Fibroblast of skin of left quadriceps (primary cell): ENCODE measurements at places on chromosomes 5 and 9.
A peak's percentile ranks its signal among the peaks of the same experiment; 100 is the strongest.

- DNase-seq: no peak
Observed at GRCh38 chr5:123448017-123448617, 24.9 kb upstream of the CEP120 start.

DNA sequence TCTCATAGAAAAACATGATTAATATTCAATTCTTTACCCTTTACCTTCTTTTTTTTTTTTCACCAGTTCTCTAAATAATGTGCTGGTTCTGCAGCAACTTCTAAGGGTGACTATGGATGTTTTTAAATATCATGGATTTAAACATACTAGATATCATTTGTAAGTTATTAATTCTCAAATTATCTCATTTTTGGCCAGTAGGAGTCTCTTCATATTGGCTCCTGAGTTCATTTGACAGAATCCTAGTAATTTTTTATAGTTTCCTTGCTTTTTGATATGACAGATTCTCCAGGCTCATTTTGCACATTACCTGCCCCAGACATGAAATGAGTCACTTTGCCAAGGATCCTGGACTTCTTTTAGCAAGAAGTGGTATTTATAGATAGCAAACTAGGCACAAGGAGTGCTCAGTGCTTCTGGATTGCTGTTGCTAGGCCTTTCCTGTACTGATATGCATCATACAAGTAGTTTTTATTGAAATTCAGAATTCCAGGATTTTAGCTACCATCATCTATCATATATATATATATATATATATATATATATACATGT is 201.3 kb upstream of the IL12B start:
- DNase-seq: no peak

GRCh38 chr9:134130503-134131375 is 5.1 kb upstream of the WDR5 start:
- DNase-seq: no peak

GRCh38 chr9:138099803-138100598 is 222.4 kb downstream of the CACNA1B start:
- DNase-seq: no peak

DNA sequence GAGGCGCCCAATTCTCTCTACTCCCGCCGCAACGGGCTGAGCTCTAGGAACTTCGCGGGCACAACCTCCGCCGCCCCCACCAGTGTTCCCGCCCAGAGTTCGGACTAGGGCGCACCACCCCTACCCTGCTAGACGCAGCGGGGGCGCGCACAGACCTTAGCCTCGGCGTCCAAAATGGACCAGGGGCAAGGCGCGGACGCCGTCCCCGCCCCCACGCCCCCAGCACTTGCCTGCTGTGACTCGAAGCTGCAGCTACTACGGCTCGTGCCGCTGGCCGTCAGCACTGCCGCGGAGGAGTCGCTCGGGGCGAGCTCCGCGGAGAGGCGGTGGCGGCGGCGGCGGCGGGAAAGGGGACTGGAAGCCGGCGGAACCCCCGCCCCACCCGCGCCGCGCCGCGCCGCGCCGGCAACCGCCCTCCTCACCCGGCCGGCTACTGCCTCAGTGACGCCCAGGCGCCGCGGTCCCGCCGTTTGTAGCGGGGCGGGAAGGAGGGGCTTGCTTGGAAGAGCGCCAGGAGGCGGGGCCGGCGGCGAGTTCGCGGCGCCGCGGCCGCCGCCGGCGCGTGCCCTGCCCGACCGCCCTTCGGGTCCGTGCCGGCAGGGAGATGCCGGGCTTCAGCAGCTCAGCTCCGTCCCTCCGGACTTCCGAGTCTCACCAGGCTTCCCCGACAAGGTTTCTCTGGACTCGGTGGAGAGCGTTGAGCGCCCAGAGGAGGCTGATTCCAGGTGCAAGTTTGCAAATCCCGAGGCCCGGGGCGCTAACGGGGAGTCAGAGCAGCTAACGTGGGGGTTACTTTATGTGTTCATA is 4.5 kb downstream of the ELAVL2 start:
- DNase-seq: no peak

DNA sequence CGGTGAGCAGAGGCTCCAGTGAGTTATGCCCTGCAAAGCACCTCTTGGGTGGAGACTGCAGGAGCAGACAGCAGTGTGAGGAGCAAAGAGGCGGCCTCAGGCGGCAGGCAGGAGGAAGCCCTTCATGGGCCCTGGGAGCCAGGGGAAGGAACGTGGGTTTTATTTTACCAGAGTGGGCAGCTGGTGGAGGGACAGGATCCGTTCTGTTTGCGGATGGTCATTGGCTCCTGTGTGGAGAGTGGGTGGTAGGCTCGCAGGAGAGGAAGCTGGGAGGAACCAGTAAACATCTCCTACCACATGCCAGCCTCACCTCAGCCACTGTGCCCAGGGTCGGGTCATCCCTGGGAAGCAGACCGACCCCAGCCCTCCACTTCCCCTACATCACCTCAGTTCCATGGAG is 24.4 kb downstream of the HNRNPH1 start:
- DNase-seq: no peak

GRCh38 chr5:4643960-4644359 is 496.2 kb upstream of the ADAMTS16 start:
- DNase-seq: no peak

GRCh38 chr5:76351577-76351976 is 51.5 kb upstream of the IQGAP2 start:
- no peak for DNase-seq

DNA sequence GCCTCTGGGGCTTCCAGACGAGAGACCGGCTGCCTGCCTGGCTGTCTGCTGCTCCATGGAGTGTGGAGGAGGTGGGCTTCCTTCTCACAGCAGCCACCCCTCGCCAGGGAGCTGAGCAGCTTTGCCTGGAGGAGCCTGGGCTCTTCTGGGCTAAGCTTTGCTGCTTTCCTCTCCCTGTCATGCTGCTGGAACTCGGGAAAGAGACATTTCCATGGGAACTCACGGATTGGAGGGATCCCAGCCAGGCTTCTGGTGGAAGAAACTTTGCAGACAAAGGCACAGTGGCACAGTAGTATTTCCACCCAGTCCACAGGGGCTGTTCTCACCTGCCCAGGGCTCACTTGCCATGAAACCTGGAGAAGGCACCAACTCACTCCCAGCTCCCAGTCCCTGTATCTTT is 5.6 kb upstream of the NTNG2 start:
- DNase-seq: no peak

GRCh38 chr5:67211926-67212325 is 15.3 kb upstream of the CD180 start:
- peak; percentile 50 for DNase-seq

DNA sequence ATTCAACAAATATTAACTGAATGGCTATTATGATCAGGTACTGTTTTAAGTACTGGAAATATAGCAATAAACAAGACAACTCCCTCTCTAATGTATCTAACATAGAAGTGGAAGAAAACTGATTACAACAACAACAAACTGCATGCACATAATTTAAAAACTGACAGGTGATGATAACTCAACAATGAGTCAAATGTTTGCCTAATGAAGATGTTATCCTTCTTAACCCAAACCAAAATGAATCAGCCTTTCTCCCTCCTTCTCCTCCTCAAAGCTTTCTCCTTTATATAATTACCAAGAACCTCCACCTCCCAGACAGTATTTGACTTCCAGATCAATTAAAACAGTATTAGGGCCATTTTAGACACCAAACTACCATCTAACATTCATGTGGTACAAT is 49.3 kb downstream of the RICTOR start:
- no peak for DNase-seq

DNA sequence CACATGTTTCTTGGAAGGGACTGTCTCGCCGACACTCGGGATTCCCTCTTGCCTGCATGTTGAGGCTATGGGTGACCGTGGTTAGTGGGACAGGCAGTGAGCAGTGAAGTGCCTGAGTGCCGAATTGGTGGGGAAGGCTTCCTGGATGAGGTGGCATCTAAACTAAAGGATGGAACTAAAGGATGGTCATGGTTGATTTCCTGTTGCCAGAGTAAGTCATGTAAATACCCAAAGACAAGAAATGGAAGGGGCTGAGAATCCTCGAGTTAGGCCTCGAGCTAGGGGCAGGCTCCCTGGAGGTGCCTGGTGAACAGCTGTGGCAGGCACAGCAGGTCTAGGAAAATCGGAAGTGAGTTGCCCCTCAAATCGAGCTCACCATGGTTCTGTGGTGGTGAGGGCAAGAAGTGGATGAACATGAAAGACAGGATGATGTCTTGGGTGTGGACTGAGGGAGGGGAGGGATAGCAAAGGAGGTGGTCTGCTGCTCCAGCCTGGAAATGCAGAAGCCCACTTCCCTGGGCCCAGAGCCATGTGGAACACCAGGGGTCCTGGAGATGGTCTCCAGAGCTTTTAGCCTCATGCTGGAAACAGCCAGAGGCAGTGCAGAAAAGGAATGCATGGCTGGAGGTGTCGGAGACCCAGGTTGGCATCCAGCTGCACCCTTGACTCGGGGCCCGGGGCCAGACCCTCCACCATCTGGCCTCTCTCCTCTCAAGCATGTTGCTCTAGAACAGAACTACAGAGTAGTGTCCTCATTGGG is 12.2 kb downstream of the CD74 start:
- no peak for DNase-seq

DNA sequence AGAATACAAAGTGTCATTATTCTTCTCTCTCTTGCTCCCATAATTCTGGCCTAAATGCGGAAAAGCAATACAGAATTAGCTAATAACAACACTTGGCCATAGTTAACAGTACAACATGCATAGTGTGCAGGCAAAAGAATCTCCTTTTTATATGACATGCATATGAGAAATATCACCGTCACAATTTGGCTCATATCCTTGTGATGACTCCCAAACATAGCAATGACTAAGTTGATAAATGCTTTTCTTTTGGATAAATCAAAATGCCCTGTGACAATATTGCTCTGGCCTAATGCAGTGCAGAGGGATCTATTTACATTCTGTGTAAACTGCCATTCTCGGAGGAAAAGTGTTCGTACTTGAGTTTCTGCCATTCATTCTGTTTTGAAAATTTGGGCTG is 121.9 kb upstream of the GHR start:
- no peak for DNase-seq

GRCh38 chr5:56183506-56183905 is 49.6 kb downstream of the ANKRD55 start:
- DNase-seq: peak; percentile 60

DNA sequence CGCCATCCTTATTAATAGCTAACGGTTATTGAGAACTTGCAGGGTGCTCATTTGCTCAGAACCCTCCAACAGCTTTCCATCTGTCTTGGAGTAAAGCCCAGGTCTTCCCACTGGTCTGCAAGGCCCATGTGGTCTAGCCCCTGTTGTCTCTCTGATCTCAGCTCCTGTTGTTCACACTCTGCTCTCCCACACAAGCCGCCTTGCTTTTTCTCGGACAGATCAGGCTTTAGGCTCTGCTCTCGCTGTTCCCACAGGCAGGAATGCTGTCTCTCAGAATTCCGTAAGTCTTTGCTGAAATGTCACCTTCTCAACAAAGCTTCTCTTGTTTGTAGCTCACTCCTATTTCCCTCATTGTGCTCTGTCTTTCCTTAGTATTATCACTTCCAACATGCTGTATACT is 34.3 kb downstream of the GPR107 start:
- no peak for DNase-seq

GRCh38 chr9:117415358-117415914 is 579 bp upstream of the ASTN2 start:
- no peak for DNase-seq
